ENCODE measurements at places on chromosomes 7 and 10.
A peak's percentile ranks its signal among the peaks of the same experiment; 100 is the strongest.

DNA sequence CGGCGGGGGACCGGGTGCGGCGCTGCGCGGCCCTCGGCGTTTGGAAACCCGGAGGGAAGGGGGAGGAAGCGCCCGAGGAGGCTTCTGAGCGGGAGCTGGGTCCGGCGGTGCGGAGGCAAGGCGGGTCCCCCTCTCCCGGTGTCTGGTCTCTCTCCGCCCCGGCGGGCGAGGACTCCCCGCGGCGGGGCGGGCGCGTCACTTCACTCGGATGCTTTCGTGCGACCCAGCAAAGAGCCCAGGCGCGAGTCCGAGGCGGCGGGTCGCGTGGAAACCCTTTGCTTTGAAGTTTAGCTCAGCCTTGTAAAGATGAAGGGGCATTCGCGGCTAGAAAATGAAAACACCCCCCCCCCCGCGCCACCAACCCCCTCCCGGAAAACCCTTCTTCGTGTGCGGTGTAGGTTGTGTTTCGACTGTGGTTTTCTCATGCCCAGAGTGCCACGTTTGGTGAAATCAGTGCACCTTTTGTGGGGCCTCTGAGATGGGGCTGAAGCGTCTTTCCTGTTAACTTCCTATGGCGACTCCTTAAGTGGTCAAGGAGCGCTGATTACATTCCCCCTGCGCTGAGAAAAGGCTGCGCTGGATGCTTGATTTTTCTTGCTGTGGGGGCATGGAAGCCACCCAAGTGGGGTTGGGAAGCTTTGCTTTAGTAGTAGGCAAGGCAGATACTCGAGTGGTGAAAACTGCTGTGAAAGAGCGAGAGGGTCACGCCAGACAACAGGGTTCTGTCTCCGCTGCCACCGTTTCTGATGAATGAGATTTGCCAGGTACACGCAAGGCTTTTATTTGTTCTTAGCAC lies 876 bp downstream of the GNAI1 start:
- no peak for DNase-seq

GRCh38 chr7:24707988-24708615 lies 49.2 kb downstream of the GSDME start:
- no peak for DNase-seq

GRCh38 chr7:100546926-100547800 lies 8.2 kb downstream of the AGFG2 start:
- no peak for DNase-seq

- DNase-seq = no peak
Measured at GRCh38 chr10:126027692-126028091, 131.3 kb downstream of the FANK1 start.

DNA sequence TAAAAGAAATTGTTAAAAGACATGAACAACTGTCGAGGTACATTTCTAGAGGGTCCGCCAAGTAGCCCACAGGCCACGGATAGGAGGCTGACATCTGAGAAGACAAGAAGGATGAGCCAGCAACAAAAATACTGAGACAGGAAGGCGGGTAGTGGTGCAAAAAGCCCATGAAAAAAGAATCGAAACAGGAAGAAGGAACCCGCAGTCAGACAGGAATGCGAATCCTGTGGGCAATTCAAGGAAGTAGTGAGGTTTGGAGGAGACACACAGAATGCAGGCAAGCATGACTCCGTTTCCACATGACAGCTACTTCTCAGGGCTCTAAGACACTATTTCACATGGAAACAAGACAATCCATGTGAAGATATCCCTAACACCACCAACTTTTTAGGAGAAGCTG lies 125.2 kb downstream of the DOCK4 start:
- DNase-seq = peak; percentile 58

GRCh38 chr10:31037749-31038148 lies 6.1 kb upstream of the ZNF438 start:
- no peak for DNase-seq

DNA sequence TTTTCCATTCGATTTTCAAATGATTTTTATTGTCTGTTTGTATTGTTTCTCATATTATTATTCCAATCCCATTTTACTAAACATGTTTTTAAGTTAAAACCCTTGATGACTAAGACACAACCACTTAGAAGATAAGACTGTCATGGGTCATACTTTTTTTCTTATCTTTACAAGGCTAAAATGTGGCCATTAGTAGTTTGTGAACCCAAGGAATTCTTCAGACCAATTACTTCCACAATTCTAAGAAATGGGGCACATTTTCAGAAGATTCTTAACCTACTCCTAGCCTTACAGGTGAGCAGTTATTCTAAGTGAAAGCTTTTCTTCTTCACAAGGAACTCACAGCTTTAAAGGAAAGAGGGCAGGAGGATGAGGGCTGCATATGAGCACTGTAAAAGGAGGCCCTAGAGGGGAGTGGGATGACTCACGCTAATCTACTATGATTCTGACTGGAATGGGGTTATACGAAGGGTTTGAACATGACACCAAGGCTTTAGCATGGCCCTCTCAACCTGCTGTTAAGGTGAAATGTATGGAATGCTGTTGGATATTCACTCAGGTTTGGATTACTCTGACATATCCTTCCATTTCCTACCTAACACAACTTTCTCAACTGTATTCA lies 81.0 kb downstream of the SORCS1 start:
- DNase-seq = no peak

DNA sequence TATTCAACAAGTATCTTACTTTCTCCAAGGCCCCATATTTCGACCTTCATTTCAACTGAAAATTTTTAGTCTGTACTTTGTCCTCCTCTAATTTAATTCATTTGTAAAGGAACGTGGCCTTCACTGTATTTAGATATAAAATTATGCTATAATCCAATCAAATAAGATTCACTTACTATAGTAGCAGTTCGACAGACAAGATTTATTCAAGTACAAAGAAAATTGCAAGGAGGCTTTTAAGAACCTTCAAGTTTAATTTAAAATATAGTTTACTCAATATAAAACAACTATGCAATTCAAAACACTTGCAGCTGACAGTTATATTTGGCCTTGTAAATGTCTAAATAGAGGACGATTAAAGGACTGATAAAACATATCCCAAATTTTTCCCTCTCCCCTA lies 85.6 kb downstream of the RAPGEF5 start:
- no peak for DNase-seq

DNA sequence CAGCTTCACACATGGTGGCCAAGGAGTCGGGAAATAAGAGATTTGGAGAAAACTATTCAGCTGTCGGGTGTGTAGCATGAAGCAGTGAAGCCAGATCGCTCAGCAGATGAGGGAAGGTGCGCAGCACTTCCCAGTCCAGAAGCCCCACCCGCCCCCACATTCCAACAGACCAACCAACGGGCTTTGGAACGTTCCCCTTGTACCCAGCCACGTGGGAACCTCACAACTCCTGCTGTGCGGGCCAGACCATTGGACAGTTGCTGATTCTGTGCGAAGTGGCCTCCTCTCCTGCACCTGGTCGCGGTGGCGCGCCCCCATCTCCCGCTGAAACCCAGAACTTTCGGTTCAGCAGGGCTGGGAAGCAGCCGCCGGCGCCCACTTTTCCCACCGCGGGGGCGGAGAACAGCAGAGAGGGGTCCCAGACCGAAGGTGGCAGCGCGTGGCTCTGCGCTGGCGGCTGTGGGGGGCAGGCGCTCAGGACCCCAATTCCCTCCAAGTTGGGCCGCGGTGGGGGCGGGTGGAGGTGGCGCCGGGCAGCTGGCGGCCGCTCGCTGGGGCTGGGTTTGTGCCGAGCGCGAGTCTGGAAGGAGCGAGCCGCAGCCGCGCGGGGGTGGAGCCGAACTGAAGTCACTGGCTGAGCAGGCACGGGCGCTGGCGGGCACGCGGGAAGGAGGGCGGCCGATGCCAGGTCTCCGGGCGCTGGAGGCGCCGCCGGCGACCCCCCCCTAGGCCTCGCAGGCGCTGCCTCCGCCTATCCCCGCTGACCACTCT lies 1301.5 kb upstream of the SORCS1 start:
- no peak for DNase-seq

DNA sequence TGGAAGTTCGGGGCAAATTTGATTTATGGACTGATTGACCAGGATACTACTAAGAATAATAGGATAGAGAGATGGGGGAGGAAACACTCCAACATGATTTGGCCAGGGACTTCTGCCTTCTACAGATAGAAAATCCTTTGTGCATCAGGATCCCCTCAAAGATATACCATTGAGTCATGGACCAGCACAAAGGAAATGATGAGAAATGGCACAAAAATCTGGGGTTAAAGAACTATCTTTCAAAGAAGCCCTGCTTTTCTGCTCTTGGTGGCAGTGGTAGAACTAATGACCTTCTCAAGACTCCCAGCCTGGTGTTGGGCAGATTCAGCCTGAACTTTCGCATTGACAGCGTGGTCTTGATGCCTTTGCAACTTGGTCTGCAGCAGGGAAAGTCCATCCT lies 27.6 kb upstream of the LAMB1 start:
- DNase-seq = no peak

DNA sequence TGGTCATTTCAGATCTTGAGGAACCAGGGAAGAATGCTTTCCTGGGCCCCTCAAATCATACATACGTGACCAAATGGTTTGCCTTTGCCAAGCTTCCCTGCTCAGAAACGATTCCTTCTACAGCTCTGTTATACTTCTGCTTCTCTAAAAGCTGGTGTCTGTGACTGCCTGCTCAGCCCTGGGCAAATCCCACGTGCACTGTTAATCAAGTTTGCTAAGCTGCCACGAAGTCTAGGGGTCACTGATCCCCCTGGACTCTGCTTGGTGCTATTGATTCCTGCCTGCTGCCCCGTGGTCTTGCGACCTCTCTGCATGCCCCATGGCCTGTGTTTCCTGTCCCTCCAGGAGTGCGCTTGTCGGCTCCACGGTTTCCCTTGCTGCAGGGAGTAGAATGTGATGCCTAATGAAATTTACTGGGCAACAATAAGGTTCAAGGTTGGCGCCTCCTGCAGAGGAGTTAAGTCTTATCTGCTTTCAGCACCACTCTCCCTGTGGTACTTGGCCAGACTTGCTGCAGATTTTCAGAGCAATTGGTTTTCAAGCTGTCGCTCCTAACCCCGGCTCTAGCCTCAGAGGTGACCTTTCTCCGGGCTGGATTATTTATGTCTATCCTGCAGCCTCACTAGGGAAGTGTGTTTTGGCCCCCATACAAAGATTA lies 201.6 kb upstream of the FZD8 start:
- DNase-seq = no peak

- no peak for DNase-seq
Measured at GRCh38 chr7:121480058-121480457, 84.0 kb upstream of the FAM3C start.

DNA sequence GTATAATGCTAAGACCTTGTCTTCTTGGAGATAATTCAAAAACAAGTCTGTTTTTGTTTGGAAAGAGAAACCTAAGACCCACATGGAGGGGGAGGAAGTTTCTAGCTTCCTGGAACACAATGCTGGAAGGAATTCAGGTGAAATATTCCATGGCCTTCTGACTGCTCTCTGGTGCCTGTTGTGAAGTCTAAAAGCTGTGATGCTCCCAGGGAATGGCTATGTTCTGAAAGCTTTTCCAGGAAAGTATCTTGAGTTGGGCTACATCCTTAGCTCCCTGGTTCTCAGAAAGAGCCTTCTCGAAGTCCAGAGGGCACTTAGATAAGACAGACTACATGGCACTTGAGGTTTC lies 12.5 kb upstream of the PFKP start:
- DNase-seq = no peak

DNA sequence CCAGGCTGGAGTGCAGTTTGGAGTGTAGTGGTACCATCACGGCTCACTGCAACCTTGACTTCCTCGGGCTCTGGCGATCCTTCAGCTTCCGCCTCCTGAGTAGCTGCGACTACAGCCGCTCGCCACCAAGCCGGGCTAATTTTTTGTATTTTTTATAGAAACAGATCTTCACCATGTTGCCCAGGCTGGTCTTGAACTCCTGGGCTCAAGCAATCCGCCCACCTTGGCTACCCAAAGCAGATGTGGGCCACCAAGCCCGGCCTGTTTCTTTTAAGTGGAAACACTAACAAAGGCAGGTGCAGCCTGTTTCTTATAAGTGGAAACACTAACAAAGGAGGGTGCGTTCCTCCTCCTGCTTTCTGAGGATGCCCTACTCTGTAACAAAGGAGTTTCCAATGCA lies 18.2 kb downstream of the PRF1 start:
- no peak for DNase-seq

GRCh38 chr7:136266457-136266856 lies 289.3 kb upstream of the MTPN start:
- DNase-seq = no peak

DNA sequence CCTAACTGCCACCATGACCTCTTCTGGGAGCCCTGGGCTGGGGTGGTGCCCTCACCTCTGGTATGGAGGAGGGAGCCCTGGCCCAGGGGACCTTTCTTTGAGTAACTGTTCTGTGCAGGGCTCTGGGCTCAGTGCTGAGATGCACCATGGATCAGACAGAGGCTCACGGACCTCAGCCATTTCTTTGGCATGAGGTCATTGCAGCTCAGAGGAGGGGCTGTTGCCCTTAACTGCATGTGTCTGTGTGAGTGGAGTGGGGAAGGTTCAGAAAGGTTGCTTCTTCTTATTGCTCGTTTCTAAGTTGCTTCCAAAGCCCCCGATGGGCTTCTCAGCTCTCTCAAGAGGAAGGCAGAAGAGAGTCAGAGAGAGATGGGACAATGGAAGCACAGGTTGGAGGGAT lies 233.9 kb downstream of the RPS24 start:
- no peak for DNase-seq

DNA sequence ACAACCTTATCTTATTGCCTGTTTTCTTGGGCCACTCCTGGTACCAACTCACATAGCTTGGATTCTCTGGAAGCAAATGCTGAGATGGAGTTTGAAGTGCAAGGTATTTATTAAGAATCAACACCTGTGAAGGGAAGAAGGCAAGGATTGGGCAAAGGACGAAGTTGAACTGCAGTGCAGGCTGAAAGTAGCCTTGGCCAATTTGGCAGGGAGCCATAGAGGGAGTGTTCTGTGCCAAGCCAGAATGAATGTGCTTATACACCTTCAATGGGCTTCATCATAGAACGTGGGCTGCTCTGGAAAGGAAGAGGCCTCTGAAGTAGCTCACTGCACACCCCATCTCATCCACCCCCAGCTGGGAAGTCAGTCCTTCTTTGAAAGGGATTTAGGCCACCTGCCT lies 79.8 kb upstream of the IFRD1 start:
- no peak for DNase-seq

DNA sequence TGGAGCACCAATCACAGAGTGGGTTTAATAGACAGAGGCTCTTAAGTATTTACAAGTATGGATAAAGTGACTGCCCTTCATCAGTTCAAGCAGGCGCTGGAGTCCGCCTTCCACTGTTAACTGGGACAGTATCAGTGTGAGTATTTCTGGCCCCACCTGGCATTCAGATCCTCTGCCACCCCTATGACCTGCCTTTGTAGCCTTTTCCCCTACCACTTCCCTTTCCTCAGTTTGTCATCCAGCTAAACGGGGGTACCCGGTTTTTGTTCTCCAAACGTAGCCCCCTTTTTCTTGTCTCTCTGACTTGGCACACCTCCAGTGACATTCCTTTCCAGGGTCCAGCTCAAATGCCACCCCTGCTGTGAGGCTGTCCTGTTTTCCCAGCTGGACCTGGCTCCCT lies 134.4 kb downstream of the SNX10 start:
- DNase-seq = no peak

DNA sequence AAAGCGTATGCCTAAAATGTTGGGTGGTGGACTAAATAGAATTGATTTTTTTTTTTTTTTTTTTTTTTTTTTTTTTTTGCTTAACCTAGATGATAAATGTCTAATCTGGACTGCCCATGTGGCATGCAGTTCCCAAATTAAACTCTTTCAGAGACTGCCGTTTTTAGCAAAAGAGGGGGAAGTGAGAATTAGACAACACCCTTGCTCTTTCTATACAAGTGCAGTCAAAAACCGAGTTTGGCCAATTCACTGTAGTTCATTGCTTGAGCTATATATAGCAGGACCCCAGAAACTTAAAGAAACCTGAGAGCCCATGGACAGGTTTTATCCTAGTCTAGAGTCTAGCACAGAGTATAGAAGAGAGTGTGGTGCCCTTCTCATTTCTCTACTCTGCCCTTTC lies 141.9 kb downstream of the GRM3 start:
- DNase-seq = no peak

- DNase-seq = peak; percentile 24
Measured at GRCh38 chr10:121751191-121751760, 153.0 kb upstream of the FGFR2 start.

Measured in stromal cell of bone marrow (primary cell).